CD8-positive, alpha-beta memory T cell (primary cell): ENCODE measurements at places on chromosomes 6 and 20.

DNA sequence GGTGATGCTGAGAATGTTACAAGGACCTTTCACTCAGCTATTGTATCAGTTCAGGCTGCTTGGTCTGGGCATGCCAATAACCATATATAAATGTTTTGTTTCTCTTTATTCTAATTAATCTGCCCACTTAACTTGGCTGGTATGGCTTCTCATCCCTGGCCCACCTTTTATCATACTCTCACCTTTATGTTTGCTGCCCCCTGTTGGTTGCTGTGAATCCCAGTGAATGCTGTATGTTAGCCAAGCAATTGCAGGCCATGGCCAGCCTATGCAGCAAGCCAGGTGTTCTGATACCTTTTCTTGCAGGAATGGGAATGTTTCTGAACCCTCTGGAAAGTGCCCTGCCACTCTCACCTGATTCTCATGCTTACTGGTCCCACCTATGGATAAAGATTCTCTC lies 54.6 kb downstream of the PCSK2 start:
- H3K36me3 ChIP-seq: no peaks in the 10 kb centered on the region
- no peaks in the 10 kb centered on the region for H3K27me3 ChIP-seq
- no peak overlapping the region for H3K27ac ChIP-seq
- no peak overlapping the region for H3K4me3 ChIP-seq

GRCh38 chr6:137970368-137970767 lies 103.3 kb downstream of the TNFAIP3 start:
- DNase-seq: no peak
- H3K27me3 ChIP-seq: no peaks in the 10 kb centered on the region
- H3K4me3 ChIP-seq: no peak overlapping the region
- no peak overlapping the region for H3K27ac ChIP-seq

DNA sequence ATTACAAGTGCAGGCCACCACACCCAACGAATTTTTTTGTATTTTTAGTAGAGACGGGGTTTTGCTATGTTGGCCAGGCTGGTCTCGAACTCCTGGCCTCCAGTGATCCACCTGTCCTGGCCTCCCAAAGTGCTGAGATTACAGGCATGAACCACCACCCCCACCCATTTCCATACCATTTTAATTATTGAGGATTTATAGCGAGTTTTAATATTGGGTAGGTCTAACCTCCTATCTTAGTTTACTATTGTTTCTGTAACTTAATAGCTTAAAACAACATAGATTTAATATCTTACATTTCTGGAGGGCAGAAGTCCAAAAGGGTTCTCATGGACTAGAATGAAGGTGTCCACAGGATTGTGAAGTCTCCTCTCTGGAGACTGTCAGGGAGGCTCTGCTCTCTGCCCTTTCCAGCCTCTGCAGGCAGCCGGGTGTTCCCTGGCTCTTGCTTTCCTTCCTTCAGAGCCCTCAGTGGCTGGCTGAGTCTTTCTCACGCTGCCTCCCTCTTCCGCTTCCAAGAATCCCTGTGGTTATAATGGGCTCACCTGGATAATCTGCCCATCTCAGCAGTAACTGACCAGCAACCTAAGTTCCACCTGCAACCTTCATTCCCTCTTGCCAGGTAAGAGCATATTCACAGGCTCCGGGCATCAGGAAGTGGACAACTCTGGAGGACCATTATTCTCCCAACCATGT lies 18.6 kb upstream of the BCAS4 start:
- H3K36me3 ChIP-seq: no peaks in the 10 kb centered on the region
- no peak for DNase-seq
- H3K4me3 ChIP-seq: no peak overlapping the region
- no peaks in the 10 kb centered on the region for H3K4me1 ChIP-seq
- H3K27me3 ChIP-seq: no peaks in the 10 kb centered on the region

- H3K36me3 ChIP-seq: peaks cover 11% of the 10 kb centered on the region
- no peaks in the 10 kb centered on the region for H3K27me3 ChIP-seq
- no peaks in the 10 kb centered on the region for H3K4me1 ChIP-seq
These were observed 9.1 kb downstream of the KIZ start for GRCh38 chr20:21134883-21135493.

DNA sequence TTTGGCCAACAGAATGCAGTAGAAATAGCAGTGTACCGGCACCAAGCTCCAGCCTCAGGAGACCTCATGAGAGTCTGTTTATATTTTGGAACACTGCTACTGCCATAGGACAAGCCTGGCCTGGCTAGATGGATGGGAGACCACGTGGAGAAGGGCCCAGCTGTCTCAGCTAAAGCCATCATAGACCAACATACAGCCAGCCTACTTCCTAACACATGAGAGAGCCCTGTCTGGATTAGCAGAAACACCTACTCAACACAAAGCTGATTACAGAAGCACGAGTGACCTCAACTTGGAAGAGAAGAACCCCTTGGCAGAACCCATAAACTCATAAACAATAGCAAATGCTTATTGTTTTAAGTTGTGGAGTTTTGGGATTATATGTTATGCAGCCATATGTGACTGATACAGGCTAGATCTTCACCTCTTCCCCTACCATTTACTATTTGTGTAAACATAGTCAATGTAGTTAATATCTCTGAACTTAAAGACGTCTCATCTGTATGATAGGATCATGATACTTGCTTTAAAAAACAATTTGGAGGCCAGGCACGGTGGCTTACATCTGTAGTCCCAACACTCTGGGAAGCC lies 199.4 kb upstream of the ZNF217 start:
- no peaks in the 10 kb centered on the region for H3K27me3 ChIP-seq
- H3K27ac ChIP-seq: no peak overlapping the region
- no peaks in the 10 kb centered on the region for H3K4me1 ChIP-seq
- no peak for DNase-seq
- no peak overlapping the region for H3K4me3 ChIP-seq
- no peaks in the 10 kb centered on the region for H3K36me3 ChIP-seq

- no peaks in the 10 kb centered on the region for H3K36me3 ChIP-seq
- peaks cover 13% of the 10 kb centered on the region for H3K4me1 ChIP-seq
- no peak for DNase-seq
- no peak overlapping the region for H3K4me3 ChIP-seq
- no peaks in the 10 kb centered on the region for H3K27me3 ChIP-seq
These were observed 36.5 kb upstream of the HLA-G start for GRCh38 chr6:29791162-29791561.

DNA sequence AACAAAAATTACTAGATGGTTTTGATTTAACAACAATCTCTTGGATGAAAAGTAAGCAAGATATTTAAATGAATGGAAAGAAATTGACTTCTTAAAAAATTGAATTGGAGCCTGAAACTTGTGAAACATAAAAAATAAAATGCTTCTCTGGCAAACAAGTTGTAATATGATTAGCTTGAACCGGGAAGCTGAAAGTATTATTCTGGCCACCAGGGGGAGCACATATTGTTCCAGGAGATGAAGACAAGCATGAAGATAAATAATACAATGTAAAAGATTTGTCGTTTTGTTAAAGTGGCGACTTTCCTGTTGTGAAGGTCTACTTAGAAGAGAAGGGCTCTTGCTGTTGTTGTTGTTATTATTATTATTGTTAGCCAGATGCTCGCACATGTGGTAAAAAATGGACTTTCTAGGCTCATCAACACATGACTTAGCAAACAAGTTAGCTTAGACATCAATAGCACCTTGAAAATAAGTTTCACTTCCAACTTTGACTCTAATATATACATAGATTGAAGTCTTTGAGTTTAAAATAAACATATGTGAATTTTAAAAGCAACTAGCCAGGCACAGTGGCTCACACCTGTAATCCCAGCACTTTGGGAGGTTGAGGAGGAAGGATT lies 14.2 kb downstream of the PAX1 start:
- no peak for DNase-seq
- H3K36me3 ChIP-seq: no peaks in the 10 kb centered on the region
- H3K27me3 ChIP-seq: no peaks in the 10 kb centered on the region
- no peak overlapping the region for H3K27ac ChIP-seq
- no peaks in the 10 kb centered on the region for H3K4me1 ChIP-seq
- no peak overlapping the region for H3K4me3 ChIP-seq

DNA sequence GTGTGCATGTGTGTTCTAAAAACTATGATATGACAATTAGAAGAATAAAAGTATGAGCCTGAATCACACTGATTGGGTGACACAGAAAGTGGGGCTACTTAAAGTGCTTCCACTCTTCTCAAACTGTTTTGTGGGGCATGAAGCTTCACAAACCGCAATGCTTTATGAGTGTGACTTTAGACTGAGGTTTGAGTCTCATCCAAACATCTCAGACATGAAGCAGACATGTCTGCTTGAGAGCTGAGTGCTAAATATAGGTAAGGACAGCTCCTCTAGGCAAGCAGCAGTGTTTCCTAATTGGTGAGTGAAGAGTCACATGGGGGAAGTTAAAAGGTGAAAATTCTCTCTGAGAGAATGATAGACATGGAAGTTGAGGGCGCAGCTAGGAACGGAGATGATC lies 726.9 kb upstream of the CITED2 start:
- no peaks in the 10 kb centered on the region for H3K36me3 ChIP-seq
- H3K4me1 ChIP-seq: no peaks in the 10 kb centered on the region
- H3K4me3 ChIP-seq: no peak overlapping the region
- H3K27me3 ChIP-seq: no peaks in the 10 kb centered on the region
- H3K27ac ChIP-seq: no peak overlapping the region

GRCh38 chr6:94227741-94228140 lies 808.4 kb upstream of the EPHA7 start:
- H3K4me1 ChIP-seq: no peaks in the 10 kb centered on the region
- H3K27me3 ChIP-seq: no peaks in the 10 kb centered on the region
- H3K27ac ChIP-seq: no peak overlapping the region
- H3K4me3 ChIP-seq: no peak overlapping the region
- DNase-seq: no peak

- no peak overlapping the region for H3K27ac ChIP-seq
- no peak overlapping the region for H3K4me3 ChIP-seq
- no peak for DNase-seq
- H3K27me3 ChIP-seq: no peaks in the 10 kb centered on the region
- H3K4me1 ChIP-seq: no peaks in the 10 kb centered on the region
These were observed 221.8 kb downstream of the FRK start for GRCh38 chr6:115838763-115839401.

DNA sequence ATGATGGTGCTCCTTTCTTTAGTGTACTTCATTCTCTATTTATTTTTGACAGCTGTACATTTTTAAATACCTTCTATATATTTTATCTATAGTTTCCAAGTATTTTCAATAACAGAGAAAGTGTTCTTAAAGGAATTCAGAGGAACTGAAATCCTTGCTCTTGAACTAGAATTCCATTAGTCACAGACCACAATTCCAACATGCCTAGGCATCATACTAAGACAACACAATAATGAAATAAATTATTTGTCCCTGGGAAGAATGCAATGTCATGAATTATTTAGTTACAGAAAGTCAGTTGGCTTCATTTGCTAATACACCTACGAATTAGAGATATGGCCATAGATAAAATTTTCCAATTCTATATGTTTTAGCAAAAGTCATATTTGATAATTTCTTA lies 671.2 kb downstream of the EPHA7 start:
- H3K27me3 ChIP-seq: no peaks in the 10 kb centered on the region
- no peak overlapping the region for H3K4me3 ChIP-seq
- no peak for DNase-seq

DNA sequence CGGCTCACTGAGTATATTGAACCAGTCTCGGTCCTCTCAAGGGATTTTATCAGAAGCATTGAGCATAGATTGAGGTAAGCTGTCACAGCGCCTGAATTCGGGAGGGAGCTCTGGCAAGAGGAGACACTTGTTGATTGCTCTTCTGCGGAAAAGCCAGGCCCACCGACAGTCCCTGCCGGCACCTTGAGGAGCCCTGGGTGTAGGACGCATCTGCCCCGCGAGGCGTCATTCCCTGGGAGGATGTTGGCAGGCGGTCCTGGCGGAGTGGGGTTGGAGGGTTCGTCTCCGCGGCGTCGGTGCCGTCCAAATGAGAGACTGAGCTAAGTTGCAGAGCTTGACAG lies 843 bp downstream of the FBXO9 start:
- peaks cover 31% of the 10 kb centered on the region for H3K4me1 ChIP-seq
- H3K27me3 ChIP-seq: no peaks in the 10 kb centered on the region
- no peaks in the 10 kb centered on the region for H3K36me3 ChIP-seq
- peak; percentile 39 for DNase-seq
- H3K27ac ChIP-seq: peak overlapping the region; percentile 88

DNA sequence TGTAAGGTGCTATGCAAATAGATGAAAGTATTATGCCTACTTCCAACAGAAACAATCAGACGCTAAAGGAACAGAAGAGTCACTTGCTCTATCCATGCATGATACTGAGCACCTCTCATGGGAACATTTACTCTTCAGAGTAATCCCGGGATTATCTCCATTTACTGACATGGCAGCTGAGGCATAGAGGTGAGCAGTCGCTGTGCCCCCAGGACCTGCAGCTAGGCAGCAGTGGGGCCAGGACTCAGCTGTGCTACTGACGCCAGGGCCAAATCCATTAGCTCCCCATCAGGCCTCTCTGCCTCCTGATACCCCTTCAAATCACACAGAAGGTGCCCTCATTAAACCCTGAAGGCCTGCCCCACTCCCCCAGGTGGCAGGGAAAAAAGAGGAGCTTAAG lies 51.9 kb downstream of the TRAM2 start:
- DNase-seq: no peak
- H3K27me3 ChIP-seq: no peaks in the 10 kb centered on the region
- no peak overlapping the region for H3K27ac ChIP-seq
- H3K36me3 ChIP-seq: no peaks in the 10 kb centered on the region
- no peaks in the 10 kb centered on the region for H3K4me1 ChIP-seq
- H3K4me3 ChIP-seq: no peak overlapping the region

DNA sequence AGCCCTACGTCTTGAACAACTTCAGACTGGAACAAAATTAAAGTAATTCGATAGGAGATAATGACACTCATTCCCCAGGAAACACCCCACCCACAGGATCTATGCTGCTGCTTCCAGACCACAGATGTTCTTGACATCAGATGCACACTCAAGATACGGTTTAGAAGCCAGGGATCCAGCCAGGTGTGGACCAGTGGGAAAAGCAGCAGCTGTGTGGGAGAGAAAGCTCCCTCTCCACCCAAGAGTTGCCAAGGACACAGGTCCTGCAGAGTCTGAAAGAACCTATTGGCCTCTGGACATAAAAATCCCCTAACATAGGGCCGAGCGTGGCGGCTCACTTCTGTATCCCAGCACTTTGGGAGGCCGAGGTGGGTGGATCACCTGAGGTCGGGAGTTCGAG lies 91.7 kb upstream of the NFATC2 start:
- H3K4me3 ChIP-seq: no peak overlapping the region
- H3K36me3 ChIP-seq: no peaks in the 10 kb centered on the region
- H3K27me3 ChIP-seq: no peaks in the 10 kb centered on the region
- no peak for DNase-seq
- peaks cover 10% of the 10 kb centered on the region for H3K4me1 ChIP-seq
- no peak overlapping the region for H3K27ac ChIP-seq

DNA sequence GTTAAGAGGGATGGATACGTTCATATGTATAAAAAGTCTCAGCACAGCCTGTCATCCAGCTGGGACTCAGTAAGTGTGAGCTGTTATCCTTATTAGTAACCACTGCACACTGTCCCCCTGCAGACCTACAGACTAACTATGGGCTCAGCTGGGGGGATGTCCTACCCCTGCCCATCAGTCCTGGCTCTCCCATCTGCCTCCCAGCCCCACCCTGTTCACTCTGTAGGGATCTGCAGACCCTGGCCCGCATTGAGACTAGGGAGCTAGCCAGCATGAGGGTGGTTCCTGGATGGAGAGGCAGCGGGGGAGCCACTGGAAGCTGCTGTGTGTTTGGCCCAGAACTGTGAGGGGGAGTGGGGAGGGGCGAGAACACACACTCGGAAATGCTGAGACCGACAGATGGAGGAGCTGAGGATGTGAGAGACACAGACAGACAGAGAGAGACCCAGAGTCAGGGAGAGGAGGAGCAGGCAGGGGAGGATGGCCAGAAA lies 17.1 kb downstream of the XKR7 start:
- no peak for DNase-seq
- no peak overlapping the region for H3K27ac ChIP-seq
- no peaks in the 10 kb centered on the region for H3K36me3 ChIP-seq
- H3K27me3 ChIP-seq: no peaks in the 10 kb centered on the region

GRCh38 chr6:89027756-89028155 lies 52.8 kb upstream of the PNRC1 start:
- H3K4me1 ChIP-seq: no peaks in the 10 kb centered on the region
- H3K36me3 ChIP-seq: no peaks in the 10 kb centered on the region
